Left renal cortex interstitium (tissue), 4 donors: ENCODE measurements at places on chromosomes 6 and 20. TPM values are rescaled to one million over a fixed set of nuclear protein-coding genes. Genes with fewer than 3 reads are reported as not detected.

Gene LHFPL5
- polyA plus RNA-seq, result 0.07 TPM

Gene DPPA5
- polyA plus RNA-seq, result not detected

Gene TREML1
- polyA plus RNA-seq, result 0.96 TPM

Gene TOX2
- polyA plus RNA-seq, result 3.7 TPM

Gene CMTR1
- 43.4 TPM for polyA plus RNA-seq

Gene CYP24A1
- polyA plus RNA-seq, result 3.6 TPM

DNA sequence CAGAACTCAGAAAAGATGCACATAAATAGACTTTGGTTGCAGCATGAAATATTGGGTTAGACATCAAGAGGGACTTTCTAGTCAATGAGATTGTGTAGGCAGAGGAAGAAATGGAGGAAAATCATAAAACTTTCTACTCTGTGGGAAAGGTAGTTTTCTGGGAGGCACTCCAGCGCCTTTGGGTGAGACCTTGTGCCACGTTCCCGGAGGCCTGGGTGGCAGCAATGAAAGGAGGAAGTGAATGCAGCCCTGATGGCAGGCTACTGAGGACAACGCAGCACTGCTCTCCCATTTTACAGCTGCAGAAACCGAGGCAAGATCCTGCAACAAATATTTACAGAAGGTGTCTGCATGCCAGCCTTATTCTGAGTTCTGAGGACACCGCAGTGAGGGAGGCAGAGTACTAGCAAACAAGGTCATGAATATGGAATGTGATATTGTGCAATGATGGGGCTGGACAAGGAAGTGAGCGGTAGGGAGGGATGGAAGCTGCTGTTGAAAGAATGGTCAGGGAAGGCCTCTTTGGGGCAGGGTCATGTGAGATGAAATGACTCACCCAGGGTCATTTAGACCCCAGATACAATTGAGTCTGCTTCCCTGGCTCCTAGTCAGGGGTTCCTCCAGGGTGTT lies 159.1 kb downstream of the TFAP2C start:
- DNase-seq, result no peak

- no peak for DNase-seq
These were observed 74.2 kb upstream of the VSTM2L start for GRCh38 chr20:37828684-37829083.

DNA sequence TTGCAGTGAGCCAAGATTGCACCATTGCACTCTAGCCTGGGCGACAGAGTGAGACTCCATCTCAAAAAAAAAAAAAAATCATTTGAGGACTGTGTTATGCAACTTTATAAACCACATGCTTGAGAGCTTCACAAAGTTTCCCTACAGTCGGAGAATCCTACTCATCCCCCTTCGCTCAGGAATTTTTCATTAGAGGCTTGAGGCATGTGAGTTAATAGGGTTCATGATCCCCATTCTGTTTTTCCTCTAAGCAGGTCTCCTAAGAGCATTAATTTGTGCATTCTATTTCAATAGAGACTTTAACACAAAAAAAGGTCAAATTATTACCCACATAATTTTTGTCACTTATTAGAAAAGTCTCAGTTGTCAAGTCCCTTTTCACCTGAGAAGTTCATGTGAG lies 103.7 kb upstream of the SOX4 start:
- DNase-seq, result no peak

DNA sequence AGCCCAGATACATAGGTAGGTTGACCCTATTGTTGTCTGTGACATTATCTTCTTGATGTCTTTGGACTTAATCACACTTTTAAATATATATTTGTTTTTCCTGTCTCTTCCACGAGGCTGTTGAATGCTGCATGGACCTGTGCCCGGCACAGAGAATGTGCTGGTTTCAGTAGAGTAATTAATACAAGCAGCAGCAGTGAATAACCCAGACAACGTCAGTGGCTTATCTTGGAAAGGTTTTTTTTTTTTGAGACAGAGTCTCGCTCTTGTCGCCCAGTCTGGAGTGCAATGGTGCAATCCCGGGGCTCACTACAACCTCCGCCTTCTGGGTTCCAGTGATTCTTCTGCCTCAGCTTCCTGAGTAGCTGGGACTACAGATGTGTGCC lies 108.2 kb downstream of the CDH26 start:
- DNase-seq, result no peak

GRCh38 chr6:148952147-148953035 lies 205.6 kb downstream of the UST start:
- DNase-seq, result no peak

- no peak for DNase-seq
These were observed 150.9 kb downstream of the JARID2 start for GRCh38 chr6:15396808-15397207.

DNA sequence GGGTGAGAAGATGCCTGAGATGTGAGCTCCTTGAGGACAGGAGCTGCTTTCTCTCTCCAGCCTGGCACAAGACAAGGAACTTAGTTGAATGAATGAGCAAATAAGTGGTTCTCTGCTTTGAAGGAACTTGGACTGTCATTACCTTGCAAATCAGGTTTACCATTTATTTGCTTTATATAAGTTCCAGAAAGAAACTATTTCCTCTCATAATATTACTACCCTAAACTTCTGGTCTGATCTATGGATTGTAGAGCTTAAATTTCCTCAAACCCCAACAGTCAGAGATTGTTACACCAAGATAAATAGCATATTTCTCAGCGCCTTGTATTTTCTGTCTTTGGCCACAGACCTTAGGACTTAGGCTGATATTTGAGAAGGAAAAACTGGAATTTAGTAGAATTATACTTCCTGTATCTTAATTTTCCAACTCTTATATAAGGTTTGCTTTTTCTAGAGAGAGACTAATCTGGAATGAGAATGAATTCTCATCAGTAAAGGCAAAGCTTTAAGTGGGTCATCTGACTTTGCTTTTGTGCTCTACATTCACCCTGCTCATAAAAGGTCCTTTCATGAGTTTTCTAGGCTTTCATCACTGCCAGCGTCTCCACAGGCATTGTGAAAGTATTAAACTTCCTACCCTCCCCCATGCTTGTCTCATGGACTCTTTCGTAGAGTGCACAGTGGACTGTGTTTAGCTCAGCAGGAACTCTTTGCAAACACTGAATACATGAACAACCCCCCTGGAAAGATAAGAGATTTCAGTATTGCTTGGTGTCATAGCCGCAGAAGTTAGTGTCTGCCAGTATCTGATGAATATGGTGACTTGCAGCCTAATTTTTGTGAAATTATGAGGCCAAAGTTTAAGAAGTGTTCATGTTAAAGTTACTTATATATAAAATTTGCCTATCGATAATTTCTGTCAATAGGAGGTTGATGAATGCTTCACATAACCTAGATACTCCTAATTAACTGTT lies 74.0 kb downstream of the PTPRA start:
- no peak for DNase-seq

DNA sequence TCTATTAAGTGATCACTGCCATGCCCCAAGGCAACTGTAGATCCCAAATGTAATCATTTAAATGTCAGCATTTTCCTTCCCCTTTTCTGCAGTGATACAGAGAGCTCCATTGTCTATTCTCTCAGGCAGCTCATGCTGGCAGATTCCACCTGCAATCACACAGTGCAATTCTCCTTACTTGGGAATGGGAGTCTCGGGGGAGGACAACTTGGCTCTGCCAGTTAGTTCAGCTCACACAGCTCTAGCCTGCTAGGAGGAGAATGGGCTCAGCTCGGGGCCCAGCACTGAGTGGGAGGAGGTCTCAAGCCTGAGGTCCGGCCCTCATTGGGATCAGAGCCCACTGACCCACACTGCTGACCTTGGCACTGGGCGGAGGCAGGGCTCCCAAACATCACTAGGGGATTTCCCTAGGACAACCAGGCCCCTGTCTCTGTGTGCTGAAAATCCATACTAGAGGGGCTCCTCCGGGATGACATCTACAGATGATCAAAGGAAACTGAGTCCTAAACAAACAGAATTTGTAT lies 109.2 kb upstream of the ASF1A start:
- no peak for DNase-seq

DNA sequence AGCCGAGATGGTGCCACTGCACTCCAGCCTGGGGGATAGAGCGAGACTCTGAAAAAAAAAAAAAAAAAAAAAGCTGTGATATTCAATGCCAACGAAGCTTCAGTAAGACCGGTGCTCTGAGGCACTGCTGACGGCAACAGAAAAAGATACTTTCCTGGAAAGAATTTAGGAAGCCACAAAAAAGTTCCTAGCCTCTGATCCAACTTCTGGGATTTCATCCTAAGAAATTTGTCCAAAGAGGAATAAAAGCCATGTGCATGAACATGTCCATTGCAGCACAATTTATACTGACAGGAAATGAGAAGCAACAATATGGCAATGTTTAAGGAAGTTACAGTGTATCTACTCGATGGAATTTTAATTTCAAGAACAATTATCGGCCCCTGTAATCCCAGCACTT lies 24.5 kb upstream of the CARMIL1 start:
- DNase-seq, result no peak

DNA sequence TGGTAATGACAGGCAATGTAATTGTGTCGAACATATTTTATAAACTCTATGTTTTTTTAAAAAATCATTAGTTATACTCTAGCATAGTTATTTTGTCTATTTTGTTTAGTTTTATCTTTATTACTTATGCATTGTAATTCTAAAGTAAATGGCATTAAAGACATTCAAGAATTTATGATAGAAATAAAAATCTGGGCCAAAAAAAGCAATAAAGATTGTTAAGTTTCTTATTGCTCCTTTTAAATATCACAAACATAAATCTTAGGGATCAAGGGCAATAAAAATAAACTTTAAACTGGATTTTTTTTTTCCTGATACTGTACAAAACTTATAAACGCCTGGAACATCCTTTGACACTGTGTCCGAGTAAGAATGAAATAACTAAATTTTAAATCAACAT lies 931.5 kb upstream of the EYS start:
- no peak for DNase-seq

DNA sequence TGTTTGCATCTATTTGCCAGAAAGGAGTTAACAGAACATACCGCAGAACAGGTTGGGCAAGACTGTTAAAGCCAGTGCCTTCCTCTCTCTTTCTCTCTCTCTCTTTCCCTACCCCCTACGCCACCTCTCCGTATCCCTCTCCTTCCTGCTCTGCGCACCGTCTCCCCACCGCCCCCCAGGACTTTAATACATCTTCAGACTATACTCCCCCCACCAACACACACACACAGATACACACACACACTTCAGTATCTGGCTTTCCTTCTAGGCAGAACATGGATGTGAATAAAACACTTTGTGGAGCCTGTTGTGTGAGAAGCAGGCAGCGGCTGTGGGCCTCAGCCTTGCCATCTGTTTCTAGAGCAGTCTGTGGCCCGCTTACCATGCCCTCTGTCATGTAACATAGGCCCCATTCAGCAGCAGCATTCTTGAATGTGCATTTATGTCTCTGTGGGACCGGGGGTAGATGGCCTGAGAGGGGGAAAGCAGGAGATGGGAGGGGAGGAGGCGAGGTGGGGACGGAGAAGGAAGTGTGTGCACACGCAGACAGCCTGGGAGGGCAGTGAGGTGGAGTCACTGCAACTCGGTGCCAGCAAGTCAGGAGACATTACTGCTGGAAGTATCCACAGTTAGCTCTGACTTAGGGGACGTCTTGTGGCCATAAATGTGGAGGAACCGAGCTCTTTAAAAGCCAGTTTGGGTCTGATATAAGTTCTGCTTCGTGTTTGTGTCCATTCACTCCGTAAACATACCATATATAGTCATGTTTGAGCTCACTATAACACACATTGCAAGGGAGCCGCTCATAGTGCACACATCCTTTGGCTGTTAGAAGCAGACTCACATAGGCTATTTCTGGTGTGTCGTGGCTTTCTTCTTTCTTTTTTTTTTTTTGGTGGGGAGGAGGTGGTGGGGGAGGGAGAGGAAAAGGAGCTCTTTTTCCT lies 38.4 kb downstream of the RREB1 start:
- no peak for DNase-seq

- DNase-seq, result no peak
These were observed 738.6 kb upstream of the ADGRB3 start for GRCh38 chr6:67896476-67896875.

GRCh38 chr6:14187406-14187805 lies 69.8 kb downstream of the CD83 start:
- no peak for DNase-seq

- DNase-seq, result no peak
These were observed 6.1 kb downstream of the SNX3 start for GRCh38 chr6:108254433-108255410.

DNA sequence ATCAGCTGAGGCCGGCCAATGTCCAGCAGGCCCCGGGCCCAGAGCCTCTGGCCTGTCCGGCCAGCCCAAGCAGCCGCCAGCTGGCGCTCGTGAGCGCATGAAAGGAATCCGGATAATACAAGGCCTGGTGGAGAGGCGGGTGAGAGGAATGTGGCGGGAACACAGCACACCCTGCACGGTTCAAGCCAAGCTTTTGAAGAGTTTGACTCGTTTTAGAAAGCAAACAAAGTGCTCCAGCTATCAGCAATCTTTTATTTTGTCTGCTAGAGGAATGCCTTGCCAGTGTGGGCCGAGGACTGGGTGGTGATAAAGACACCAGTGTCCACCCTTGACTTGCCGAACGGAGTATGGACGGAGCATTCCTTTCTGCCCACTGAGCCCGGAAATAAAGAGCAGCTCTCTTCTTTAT lies 9.3 kb upstream of the NEDD9 start:
- DNase-seq, result no peak

- no peak for DNase-seq
These were observed 25.6 kb upstream of the FRMD1 start for GRCh38 chr6:168104636-168105035.

DNA sequence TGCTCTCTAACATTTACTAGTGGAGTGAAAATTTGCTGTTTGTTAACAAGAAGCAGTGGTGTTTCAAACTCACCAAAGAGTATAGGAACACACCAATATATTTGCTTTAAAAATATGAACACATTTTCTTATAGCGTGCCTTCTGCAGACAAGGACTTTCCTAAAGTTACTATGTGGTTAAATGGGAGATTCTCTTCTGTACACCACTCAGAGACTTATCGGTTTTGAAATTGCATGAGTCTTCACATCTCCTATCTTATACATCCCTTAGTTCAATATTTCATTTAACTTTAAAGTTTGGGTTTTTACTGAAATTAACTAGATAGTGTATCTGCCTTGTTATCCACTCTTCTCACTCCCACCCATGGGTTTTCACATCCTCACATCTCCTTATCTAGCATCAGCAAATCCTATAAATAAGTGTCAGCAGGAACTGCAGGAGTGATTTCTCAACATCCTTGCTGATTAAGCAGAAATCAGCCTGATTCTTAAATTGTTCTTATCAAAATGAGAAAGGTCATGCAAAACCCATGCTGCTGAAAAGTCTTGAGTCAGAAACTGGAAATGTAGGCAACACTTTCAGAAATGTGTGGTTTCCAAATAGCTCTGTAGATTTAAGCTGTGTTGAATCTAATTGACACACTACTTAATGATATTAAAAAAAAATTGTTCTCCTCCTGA lies 1075.6 kb upstream of the GJE1 start:
- no peak for DNase-seq

DNA sequence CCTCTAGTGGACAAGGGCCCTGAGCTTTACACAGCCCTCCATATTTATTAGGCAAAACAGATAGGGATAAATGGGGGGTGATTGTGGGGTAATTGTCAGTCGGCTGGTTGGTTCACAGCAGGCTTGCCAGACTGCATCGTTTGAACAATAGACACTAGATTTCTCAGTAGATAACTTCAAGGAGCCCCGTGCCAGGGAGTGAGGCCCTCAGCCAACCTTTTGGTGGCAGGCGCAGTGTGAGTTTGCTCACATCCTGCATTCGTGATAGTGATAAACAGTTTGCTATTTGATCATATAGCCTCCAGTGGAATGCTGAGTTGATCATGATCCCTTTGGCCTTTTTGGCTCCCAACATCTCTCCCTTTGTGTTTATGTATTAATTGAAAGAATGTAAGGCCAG lies 3.6 kb upstream of the ABHD12 start:
- DNase-seq, result no peak
